ENCODE measurements at places on chromosomes 2 and 18.

DNA sequence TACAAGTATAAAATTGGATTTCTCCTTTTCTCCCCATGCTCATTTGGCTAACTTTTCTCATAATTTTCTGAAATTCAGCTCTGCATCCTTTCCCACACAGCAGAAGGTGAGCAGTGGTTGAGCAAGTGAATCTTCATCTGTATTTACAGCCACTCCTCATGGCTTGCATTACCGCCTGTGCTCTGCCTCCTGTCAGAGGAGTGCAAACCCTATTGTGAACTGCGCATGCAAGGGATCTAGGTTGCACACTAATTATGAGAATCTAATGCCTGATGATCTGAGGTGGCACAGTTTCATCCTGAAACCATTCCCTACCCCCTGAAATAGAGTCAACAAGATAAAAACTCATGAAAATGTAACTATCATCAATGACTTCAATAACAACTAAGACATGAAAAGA, 20.0 kb downstream of the ME2 start:
- DNase-seq = no peak

DNA sequence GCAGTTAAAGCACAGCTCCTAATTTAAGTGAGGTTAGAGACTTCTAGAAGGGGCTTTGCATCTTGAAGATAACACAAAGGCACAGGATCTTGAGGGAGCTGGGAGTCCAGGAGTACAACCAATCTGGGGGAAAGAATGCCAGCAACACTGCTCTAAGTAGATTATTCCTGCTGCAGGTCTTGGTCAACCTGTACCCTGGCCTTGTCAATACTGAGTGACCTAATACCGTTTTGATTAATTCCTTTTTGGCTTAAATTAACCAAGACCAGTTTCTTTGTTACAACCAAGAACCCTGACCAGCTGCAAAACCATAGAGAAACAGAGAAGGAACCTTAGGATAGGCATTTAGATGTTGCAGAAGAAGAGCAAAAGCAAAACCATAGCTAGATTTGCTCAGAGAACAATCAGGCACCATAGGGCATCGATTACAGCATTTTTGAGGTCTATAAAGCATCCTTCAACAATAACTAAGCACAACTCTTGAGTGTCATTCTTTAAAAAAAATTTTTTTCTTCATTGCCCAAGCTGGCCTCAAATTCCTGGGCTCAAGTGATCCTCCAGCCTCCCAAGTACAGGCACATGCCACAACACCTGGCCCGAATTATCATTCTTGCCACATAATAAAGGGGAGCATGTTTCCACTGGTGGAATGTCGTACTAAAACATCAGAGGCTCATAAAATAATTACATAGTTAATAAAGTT, 6.3 kb downstream of the STARD7 start:
- DNase-seq = no peak

- DNase-seq = no peak
These were observed 6.7 kb downstream of the PASK start for GRCh38 chr2:241142593-241142992.

- DNase-seq = no peak
These were observed 105.5 kb upstream of the ACKR3 start for GRCh38 chr2:236464140-236464539.

DNA sequence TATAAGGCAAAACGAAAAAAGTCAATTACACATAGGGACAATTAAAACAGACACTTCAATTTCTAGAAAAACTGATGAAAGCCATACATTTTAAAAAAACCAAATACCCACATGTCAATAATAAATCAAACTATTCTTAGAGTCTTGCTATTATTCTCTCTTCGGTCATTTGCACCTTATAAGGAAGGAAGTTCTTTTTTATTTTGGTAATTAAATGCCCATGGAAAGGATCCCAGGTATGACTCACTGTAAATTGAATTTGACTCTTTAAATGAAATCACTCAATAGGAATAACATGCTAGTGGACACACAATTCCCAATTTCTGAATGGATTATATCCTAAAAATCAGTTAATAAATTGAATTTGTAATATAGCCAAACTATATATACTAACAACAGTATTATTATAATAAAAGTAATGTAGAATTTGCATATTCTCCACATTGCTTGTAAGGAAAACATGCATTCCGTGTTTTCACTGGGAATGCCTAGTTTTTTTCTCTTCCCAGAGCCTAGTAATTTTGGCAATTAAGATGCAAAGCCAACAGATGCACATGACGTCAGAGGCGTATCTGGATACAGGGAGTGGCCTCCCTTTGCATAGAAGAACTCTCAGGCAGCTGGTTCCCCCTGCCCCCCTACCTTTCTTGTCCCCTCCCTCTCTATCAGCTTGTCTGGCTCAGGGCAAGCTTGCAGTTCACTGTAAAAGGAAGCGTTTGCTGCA, 153.5 kb upstream of the PGAP1 start:
- DNase-seq = no peak

- no peak for DNase-seq
These were observed 1603.8 kb upstream of the ZEB2 start for GRCh38 chr2:146123714-146124113.

GRCh38 chr2:9315280-9315847, 108.0 kb downstream of the ITGB1BP1 start:
- DNase-seq = no peak

DNA sequence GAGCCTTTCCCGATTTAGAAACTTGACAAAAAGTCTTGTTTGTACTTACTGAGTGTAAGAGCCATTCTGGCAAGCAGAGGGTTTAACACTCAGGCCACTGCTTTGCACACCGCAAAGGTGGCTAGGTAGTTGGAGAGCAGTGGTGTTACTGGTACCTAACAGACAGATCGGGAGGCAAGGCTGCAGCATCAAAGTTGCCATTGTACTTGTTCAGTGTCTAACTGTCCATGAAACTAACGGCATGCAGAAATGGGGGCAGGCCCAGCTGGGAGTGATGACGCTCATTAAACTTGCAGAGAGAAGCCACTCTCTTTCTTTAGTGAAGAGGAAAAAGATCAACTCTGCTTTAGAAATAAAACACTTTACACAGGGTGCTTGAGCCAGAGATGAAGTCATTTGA, 10.1 kb downstream of the GPR39 start:
- no peak for DNase-seq

GRCh38 chr2:37489536-37489935, 145.1 kb downstream of the QPCT start:
- DNase-seq = no peak

DNA sequence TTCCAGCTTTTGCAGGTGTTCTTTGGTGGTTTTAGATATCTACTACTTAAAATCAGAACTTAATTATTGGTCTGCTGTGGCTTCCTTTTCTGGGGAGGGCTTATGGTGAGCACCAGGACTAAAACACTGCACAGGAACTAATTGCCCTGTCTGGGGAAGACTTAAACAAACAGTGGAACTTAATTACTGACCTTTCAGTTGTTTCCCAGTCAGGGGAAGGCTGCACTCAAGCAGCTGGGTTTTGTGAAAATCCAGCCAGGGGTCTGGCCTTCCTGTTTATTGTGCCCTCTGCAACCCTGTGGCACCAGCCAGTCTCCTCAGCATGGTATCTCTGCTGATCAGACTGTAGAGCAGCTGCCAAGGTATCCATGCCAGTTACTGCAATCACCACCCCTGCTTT, 398.2 kb downstream of the ADCYAP1 start:
- no peak for DNase-seq

GRCh38 chr2:73289304-73289703, 4.0 kb downstream of the EGR4 start:
- DNase-seq = no peak

GRCh38 chr18:2254977-2255376, 316.3 kb downstream of the METTL4 start:
- DNase-seq = no peak

DNA sequence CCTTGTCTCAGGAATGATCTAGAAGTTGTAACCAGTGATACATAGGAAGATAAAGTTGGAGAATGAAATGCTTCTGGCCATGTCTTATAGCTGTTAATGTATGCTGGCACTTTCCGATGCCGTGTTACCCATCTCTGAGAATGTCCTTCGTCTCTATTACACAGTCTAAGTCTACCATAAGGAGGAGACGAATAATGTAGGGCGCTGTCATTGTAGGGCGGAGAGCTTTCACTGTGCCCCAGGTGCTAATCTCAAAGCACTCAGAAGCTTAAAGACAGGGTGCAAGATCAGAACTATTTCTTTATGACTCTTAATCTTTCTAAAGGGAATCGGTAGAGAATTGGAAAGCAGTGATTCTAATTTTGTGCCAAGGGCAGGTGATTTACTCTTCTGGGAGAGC, 48.2 kb upstream of the MSTN start:
- no peak for DNase-seq

DNA sequence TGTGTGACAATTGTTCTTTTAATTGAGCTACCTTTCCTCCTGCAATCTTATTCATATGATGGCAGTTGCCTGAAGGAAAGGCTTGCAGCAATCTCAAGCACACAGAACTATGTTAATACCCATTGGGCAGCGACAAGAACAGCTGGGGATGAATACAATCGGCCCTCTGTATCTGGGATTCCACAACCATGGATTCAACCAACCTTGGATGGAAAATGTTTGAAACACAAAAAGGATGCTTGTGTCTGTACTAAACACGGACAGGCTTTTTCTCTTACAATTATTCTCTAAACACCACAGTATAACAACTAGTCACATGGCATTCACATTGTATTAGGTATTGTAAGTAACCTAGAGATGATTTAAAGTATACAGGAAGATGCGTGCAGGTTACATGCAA, 256.1 kb upstream of the SIX2 start:
- DNase-seq = no peak

- no peak for DNase-seq
These were observed 39.5 kb downstream of the PTGR3 start for GRCh38 chr18:75169411-75169810.

DNA sequence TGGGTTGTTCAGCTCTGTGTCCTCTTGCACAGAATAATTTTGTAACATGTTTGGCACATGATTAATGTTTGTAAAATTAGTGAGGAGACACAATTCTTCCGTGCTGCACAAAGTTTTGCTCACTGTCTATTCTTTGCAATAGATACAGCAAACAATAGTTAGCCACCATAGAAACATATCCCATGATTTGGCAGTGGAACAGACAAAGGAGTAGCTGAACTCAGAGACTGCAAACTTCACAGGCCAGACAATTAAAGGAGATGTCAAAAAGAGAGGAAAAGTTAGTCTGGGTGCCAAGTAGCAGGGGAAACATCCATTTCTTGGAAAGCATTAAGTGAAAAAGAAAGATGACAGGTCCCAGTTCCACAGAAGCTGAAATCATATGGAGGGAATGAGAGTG, 267.4 kb upstream of the NRXN1 start:
- DNase-seq = no peak

DNA sequence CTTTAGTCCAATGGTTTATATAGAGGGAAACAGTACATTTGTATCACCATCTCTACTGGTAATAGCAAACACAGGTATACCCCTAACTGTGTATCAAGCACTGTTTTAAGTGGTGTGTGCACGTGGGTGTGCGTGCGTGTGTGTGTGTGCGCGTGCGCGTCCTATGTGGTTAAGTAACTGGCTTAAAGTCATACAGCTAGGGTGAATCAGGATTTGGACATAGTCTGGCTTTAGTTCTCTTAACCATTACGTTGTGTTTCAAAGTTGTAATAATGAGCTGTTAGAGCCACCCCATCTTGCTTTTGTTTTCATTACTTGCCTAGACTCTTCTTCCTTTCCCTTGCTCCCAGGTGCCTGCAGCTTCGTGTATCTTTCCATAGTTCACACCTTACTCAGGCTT, 2.1 kb downstream of the HADHB start:
- DNase-seq = no peak

GRCh38 chr2:3288470-3289170, 89.0 kb downstream of the EIPR1 start:
- no peak for DNase-seq

DNA sequence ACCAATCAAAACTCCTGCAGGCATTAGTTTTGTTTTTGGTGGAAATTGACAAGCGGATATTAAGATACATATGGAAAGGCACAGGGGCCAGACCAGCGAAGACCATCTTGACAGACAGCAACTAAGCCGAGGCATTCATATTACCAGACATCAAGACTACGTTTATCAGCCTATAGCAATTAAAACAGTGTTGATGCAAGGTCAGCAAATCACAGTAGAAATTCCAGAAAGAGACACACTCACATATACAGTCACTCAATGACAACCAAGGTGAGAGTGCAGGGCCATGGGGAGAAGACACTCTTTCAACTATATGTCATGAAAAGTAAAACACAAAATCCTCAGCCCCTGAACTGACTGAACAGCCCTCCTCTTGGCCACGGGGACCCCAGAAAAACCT, 164.6 kb downstream of the TPO start:
- DNase-seq = no peak

GRCh38 chr2:52512760-52513159, 1254.8 kb upstream of the CHAC2 start:
- DNase-seq = no peak

DNA sequence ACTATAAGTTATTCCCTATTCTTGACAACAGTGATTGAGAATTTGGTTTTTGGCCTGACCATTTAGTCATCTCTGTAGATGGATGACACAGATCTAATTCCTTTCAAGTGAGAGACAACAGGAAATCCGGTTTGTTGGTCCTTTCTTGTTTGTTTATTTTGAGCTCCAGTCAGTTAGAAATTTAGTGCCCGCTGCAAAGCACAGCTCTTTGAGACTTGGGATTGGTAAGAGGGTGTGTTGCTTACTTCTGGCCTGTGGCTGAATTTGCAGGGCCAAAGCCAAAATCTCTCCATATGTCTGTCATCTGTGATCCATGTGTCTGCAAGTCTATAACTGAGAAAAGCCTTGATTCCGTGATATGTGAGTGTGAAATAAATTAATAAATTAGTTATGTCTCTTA, 74.3 kb downstream of the BIN1 start:
- no peak for DNase-seq

GRCh38 chr2:127052771-127053691, 53.9 kb downstream of the BIN1 start:
- no peak for DNase-seq

DNA sequence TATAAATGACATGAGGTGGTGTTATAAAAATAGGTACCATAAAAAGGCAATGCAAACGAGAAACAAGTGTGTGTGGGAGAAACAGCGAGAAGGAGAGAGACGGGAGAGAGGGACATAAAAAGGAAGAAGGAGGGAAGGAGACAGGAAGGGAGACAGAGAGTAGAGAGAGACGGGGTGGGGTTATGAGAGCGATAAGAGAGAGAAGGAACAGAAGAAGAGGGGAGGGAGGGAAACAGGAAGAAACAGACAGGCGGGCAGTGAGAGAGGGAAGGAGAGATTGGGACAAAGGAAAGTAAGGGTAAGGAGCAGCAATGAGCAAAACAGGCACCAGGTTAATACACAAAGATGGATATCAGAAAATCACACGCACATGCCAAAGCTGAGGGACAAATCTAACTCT, 83.7 kb downstream of the TGFA start:
- no peak for DNase-seq

- no peak for DNase-seq
These were observed 5.8 kb downstream of the NGEF start for GRCh38 chr2:233007270-233007669.

- no peak for DNase-seq
These were observed 259.0 kb downstream of the HNMT start for GRCh38 chr2:138223319-138223718.

DNA sequence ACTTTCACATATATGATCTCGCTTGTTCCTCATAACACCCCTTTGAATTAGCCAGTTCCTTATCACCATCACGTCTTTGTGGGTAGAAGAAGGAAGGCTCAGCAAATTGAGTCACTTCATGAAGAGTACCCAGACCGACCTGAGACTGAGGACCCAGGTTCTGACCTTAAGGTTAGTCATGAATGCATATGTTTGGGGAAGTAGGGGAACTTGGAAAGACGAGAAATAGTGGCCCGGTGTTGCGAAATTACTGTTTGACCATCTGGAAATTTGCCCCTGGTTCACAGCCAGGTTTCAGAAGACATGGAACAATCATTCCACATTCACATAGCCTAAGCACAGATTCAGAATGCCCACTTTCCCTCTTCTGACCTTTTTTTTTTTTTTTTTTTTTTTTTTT, 59.8 kb downstream of the MEIS1 start:
- DNase-seq = no peak

Measured in caudate nucleus (tissue), 63 donors.